LNCaP clone FGC (cell line): ENCODE measurements at places on chromosomes 3 and 15.
A peak's percentile ranks its signal among the peaks of the same experiment; 100 is the strongest.

- no peak for DNase-seq
These were observed 149.3 kb upstream of the TGFBR2 start for GRCh38 chr3:30457081-30457480.

DNA sequence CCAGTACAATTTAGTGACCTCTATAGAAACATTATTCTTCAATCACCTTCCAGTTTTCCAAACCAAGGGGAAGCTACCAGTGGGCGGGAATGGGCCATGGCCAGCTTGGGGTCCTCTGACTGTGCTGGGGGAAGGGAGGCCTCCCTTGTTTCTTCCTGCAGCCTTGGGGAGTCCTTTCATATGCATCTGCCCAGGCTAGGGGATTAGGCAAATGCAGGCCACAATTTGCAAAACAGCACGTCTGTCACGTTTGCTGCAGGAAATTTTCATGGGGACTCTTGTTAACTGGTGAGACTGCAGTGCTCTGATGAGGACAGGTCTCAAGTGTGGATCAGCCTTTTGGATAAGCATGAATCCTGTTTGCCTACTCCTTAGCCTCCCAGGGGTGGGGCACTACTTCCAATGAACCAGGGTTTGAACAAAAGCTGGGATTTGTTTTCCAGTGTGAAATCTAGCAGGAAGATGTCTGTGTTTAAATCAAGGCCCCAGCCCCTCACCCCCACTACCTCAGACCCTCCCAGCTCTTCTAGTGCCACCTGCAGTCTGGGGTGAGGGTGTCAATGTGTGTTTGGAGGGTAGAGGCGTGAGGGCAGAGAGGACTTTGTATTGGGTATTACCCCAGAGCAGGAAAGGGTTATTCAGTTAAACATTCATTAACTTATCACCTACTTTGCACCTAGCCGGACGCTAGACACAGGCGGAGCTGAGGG lies 219.9 kb downstream of the OPA1 start:
- no peak for DNase-seq

- no peak for DNase-seq
These were observed 3.7 kb upstream of the SH3BP5 start for GRCh38 chr3:15336057-15336456.

GRCh38 chr15:74651242-74651741 lies 35.7 kb downstream of the CLK3 start:
- DNase-seq = no peak

GRCh38 chr3:128316481-128316891 lies 150.2 kb downstream of the DNAJB8 start:
- no peak for DNase-seq

DNA sequence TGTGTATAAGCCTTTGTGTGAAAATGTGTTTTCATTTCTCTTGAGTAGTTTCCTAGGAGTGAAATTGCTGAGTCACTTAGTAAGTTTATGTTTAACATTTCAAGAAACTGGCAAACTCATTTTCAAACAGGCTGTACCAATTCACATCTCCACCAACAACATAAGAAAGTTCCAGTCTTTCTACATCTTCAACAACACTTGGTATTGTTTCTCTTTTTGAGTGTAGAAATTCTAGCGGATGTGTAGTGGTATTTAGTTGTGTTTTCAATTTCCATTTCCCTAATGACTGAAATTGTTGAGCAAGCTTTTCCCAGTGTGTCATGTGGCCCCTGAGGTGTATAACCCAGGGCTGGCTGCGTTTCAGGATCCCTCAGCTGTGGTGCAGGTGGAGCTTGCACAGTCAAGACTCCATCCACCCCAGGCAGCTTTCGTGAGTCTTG lies 258.5 kb downstream of the PDCD6IP start:
- no peak for DNase-seq

DNA sequence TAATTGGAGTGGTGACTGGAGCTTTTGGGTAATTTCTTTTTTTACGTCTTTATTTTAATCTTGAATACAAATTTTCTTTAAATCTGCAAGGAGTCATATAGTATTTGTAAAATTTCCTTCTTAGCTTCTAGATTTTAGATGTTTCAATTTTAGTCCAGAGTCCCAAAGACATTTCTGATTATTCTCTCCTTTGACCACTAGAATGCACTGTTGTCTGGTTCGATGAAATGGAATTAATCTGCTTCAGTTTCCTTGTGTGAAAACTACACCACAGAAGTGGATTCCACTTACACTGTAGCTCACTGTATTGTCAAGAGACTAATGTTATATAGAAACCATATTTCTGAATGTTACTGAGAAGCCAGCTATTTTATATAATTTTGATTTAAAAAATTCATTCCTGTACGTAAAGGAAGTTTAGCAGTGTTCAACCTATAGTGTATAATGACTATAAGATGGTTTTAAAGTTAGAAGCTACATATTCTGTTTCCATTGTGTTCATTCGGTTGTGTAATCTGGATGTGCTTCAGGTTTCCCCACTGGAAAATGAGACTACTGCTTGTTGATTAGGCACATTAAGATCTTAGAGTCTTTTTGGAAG lies 6.1 kb downstream of the GRAMD1C start:
- DNase-seq = no peak

DNA sequence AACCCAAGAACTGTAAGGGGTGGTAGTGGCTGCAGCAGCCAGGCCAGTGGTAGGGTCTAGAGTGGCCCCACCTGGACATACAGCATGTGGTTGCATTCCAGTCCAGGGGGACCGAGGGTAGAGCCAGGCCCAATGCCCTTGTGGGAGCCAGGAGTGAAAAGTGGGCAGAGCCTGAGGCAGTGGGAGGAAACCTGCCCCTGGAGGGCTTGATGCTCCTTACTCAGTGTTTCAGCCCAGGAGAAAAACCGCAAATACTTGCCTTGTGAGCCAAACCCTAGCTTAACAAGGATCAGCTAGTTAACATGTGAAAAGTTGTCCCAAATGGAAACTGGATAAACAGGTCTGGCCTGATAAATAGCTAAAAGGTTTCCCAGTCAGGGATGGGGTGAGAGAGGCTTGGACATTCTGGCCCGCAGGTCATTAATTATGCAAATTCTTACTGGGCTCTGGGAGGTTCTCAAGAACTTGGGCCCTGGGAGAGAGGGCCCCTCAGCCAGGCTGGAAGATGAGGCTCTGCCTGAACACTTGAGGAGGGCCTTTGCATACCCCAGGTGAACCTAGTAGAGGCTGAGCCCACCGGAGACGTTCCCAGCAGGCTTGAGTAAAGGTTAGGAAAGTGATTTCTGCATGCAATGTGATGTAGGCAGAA lies 222.1 kb downstream of the THSD4 start:
- DNase-seq = peak; percentile 87

DNA sequence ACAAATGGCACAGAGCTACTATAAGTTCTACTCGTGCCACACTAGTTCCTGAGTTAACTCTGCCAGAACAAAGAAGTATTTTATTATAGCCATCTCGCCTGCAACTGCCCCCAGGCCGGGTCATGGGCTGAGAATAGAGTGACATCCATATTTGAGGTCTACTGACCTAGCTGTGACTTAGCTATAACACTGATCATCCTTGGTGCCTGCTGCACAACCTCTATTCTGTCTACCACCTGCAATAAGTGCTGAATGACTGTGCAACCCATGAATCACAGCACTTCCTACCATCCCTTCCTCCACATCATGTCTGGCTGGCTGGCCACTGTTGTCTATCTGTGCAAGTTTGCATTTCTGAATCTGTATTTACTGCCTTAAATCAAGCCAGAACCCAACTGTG lies 506.5 kb upstream of the TBL1XR1 start:
- DNase-seq = no peak

DNA sequence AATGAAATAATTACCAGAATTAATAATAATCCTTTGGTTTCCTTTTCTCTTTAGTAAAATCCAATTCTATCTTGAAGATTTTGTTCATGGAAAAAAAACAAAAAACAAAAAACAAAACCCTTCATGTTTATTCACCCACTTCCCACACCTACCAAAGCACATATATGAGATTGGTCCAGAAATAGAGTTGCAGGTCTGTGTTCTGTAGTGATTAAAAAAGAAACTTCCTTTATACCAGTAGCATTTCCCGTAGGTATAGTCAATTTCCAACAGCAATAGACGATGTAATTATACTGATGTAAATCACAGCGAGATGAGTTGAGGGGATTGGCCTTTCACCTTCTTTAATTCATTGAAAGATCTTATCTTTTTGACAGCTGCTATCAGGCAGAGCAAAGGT lies 194.6 kb downstream of the SOX2 start:
- no peak for DNase-seq

DNA sequence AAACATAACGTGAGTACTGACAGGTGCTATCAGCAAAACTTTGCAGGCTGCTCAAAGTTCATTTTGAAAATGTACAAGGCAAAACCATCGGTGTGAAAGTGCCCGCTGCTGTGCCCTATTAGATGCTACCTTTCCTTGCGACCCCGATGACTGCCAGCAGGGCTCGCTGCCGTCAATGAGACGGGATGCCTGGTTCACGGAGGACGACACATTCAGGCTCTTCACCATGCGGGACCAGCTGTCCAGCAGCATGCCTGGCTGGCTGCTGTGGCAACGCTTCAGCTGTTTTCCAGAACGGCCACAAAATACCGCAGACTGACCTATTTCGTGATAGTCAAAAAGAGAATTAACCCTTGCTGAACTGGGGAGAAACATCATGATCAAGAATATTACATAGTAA lies 92.7 kb upstream of the OCA2 start:
- DNase-seq = no peak

GRCh38 chr3:12556314-12556689 lies 585 bp upstream of the MKRN2 start:
- no peak for DNase-seq

DNA sequence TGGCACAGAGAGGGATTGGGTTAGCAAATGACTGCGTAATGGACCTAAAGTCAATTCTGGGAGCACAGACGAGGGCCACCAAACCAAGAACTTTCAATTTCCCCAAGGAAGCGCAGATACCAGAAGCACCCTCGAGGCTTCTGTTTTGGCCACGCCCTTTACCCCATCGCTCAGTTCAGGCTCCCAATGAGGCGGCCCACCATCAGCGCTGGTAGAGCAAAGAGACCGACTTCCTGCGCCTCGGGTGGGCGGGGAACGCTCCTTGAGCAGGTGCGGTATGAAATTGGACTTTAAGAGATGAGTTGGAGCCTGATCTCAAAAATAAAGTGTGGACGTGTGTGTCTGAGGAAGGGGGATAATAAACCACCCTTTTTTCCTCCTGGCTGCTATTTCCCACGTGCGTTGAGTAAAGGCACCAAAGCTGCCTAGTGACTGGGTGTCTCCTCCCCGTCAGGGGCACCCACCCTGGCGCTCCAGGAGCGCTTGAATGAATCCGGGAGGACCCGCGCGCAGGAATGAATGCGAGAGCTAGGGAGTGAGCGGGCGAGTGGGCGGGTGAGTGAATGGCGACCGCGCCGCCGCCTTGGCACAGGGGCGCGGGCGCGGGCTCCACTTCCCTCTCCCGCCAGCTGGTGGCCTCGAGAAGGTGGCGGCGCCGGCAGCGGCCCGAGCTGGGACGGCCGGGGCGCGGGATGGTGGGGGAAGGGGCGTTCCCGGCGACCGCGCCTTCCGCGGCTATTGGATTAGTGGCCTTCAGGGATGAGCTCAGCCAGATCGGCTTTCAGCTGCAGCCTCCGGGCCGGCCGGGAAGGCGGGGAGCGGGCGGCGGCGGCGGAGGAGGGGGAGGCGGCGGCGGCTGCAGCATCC lies at the start of gene SPSB4:
Gene SPSB4 (plus strand): TSS at position 772 of the 867 bp plus-strand sequence. CDS start 14,758 bp downstream, outside the sequence.
- no peak for DNase-seq

GRCh38 chr3:56754741-56755417 lies 46.9 kb downstream of the ARHGEF3 start:
- no peak for DNase-seq

- DNase-seq = no peak
These were observed 17.5 kb downstream of the SLC9A9 start for GRCh38 chr3:143830786-143831185.

- no peak for DNase-seq
These were observed 66.9 kb downstream of the SEMA5B start for GRCh38 chr3:122960652-122961051.

- DNase-seq = no peak
These were observed 11.3 kb downstream of the PRICKLE2 start for GRCh38 chr3:64213962-64214379.

DNA sequence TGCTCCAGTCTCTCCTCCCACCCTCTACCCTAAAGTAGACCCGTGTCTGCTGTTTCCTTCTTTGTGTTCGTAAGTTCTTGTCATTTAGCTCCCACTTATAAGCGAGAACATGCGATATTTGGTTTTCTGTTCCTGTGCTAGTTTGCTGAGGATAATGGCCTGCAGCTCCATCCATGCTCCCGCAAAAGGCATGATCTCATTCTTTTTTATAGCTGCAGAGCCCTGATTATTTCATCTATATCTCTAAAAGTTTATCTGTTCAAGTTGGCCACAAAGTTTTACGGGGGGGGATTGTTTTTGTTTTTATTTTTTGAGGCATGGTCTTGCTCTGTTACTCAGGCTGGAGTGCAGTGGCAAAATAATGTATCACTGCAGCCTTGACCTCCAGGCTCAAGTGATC lies 4.4 kb upstream of the NEO1 start:
- no peak for DNase-seq

DNA sequence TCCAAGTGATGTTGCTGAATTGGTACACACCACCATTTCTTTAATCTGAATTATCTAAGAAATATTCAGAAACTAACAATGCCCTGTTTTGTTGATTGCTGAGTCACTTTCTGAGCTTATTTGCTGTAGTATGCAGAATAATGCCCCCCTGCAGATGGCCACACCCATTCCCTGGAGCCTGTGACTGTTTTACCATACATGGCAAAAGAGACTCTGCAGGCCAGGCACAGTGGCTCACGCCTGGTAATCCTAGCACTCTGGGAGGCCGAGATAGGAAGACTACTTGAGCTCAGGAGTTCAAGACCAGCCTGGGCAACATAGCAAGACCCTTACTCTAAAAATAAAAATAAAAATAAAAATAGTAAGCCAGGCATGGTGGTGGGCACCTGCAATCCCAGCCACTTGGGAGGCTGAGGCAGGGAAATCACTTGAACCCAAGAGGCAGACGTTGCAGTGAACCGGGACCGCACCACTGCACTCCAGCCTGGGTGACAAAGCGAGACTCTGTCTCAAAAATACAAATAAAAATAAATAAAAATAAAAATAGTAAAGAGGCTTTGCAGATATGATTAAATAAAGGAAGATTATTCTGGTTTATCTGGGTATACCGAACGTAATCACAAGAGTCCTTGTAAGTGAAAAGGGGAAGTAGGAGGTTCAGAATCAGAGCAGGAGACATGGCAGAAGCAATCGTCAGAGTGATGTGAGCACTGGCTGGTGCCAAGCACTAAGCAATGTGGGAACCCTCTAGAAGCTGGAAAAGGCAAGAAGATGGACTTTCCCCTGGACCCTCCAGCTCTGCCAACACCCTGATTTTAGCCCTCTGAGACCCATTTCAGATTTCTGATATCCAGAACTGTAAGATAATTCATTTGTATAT lies 19.0 kb downstream of the PCYT1A start:
- no peak for DNase-seq

GRCh38 chr3:125024817-125025216 lies 31.0 kb downstream of the HEG1 start:
- DNase-seq = no peak
